ENCODE measurements at places on chromosomes 1 and 21.

DNA sequence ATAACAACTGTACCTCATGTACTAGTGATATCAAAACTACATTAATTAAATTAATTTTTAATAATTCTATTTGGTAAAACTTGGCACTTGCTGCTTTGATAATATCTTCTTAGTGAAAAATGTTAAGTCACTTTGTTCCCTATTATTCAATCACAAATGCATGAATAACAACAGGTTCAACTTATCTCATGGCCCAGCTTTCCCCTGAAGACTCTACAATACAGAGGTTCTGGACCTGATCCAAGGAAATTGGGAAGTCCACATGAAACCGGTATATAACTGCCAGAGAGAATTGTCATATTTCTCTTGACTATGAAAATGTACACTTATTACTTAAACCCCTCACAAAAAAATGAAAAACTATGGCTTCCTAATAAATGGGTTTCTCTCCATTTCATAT, 33.9 kb upstream of the PTPRC start:
- no peak for DNase-seq

DNA sequence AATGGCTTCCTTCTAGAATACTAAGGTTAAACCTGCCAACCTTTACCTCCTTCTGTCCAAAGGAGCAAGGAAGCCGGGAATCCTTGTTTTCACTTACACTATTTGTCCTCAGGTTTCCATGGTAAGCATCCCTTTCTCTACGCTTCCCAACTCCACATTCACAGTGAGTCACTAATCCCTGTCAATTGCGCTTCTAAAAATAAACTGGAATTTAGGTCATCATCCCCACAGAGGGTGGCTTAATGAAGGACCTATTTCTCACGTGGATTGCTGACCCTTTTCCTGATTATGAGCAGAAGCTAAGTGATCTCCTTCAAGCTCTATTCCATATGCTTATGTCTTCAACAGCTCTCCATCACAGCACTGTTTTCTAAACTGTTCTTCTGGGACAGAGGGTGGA, 39.9 kb upstream of the ABCA4 start:
- DNase-seq, result peak; percentile 8

DNA sequence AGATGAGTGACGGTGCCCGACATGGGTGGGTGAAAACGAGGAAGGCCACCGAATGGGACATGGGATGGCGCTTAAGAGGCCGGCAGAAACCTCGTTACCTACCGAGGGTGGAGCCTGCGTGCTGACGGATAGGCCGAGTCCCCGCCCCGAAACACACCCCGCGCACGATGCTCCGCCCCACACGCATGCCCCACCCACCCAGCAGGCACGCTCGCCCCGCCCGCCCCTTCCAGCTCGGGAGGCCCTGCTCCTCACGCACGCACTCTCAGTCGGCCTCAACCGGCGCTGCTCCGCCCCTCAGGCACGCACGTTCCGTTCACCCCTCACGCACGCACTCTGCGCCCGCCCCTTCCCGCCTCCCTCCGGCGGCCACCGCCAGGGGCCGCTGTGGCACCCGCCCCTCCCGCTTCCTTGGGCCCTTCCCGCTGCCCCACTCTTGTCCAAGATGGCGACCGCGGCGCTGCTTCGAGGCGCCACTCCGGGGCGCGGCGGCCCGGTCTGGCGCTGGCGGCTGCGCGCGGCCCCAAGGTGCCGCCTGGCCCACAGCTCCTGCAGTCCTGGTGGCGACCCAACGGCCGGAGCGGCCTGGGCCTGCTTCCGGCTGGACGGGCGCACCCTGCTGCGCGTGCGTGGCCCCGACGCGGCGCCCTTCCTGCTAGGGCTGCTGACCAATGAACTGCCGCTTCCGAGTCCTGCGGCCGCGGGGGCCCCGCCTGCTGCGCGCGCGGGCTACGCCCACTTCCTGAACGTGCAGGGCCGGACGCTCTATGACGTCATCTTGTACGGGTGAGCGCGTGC, at the start of gene IBA57:
Gene IBA57 (plus strand): TSS at position 433 of the 798 bp plus-strand sequence. CDS start 13 bp downstream, at position 446.
- DNase-seq, result peak; percentile 99

GRCh38 chr1:2445823-2446215, 30.3 kb upstream of the PLCH2 start:
- DNase-seq, result peak; percentile 58

GRCh38 chr1:200739702-200740570, 1.2 kb downstream of the CAMSAP2 start:
- DNase-seq, result peak; percentile 43

- DNase-seq, result no peak
Observed at GRCh38 chr1:46582972-46583371, 21.1 kb downstream of the MKNK1 start.
